T-helper 17 cell (primary cell): ENCODE measurements at places on chromosomes 1 and 21. TPM values are rescaled to one million over a fixed set of nuclear protein-coding genes. Genes with fewer than 3 reads are reported as not detected.

The PRR9 gene
- total RNA-seq = not detected

The STUM gene
- total RNA-seq = not detected

The ADAMTS1 gene
- not detected for total RNA-seq

The HCRTR1 gene
- total RNA-seq = not detected

The SRSF10 gene
- total RNA-seq = 232 TPM

The CLEC20A gene
- not detected for total RNA-seq

The SIKE1 gene
- total RNA-seq = 41.5 TPM

The FAM163A gene
- 0.10 TPM for total RNA-seq

The RRP1B gene
- total RNA-seq = 30.6 TPM

The LBR gene
- total RNA-seq = 121 TPM

The S100A16 gene
- not detected for total RNA-seq

The CLCA1 gene
- total RNA-seq = not detected

The FMO5 gene
- total RNA-seq = 1.7 TPM

The CD1C gene
- 1.6 TPM for total RNA-seq

The CELA2A gene
- not detected for total RNA-seq

The TNFRSF18 gene
- total RNA-seq = 47.9 TPM

The SPATA21 gene
- total RNA-seq = not detected

The IQGAP3 gene
- not detected for total RNA-seq

The CFAP74 gene
- total RNA-seq = not detected

The COL6A1 gene
- total RNA-seq = 4.6 TPM

The ILDR2 gene
- 0.34 TPM for total RNA-seq

The MARK1 gene
- not detected for total RNA-seq

The HSPA6 gene
- total RNA-seq = 0.27 TPM

The ECM1 gene
- 0.70 TPM for total RNA-seq

The MYOG gene
- total RNA-seq = not detected

The MANEAL gene
- total RNA-seq = 0.73 TPM

The ELF3 gene
- total RNA-seq = 2.0 TPM

The TNFRSF14 gene
- total RNA-seq = 179 TPM

The RSPO1 gene
- total RNA-seq = not detected
